ENCODE measurements at places on chromosomes 5 and 9.

- no peak overlapping the region for H3K27ac ChIP-seq
- no peaks in the 10 kb centered on the region for H3K36me3 ChIP-seq
- DNase-seq = no peak
- peaks cover 2% of the 10 kb centered on the region for H3K4me1 ChIP-seq
- H3K27me3 ChIP-seq = no peaks in the 10 kb centered on the region
These were observed 223.7 kb upstream of the GRAMD2B start for GRCh38 chr5:126199467-126199866.

DNA sequence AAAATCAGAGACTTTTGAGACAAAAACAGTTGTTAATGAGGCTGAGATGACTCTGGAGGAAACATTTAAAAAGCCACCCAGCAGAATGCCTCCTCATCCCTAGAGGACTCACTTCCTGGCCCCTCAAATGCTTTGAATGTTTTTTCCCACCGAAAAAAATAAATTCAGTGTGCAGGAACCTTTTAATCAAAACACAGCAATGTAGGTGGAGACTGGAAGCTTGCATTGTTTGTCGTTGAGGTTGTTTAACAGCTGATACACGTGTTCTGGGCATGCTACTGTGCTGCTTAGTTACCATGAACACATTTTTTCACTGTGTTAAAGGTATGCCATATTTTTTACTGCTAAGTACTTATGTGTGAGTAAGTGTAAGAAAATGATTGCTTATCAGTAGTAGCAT, 65.7 kb upstream of the ADCY2 start:
- peaks cover 9% of the 10 kb centered on the region for H3K4me1 ChIP-seq
- H3K4me3 ChIP-seq = no peak overlapping the region
- H3K27me3 ChIP-seq = no peaks in the 10 kb centered on the region
- no peak overlapping the region for H3K27ac ChIP-seq
- DNase-seq = no peak
- no peaks in the 10 kb centered on the region for H3K36me3 ChIP-seq

- H3K4me1 ChIP-seq = no peaks in the 10 kb centered on the region
- no peaks in the 10 kb centered on the region for H3K27me3 ChIP-seq
- no peak overlapping the region for H3K27ac ChIP-seq
- no peaks in the 10 kb centered on the region for H3K36me3 ChIP-seq
These were observed 318.8 kb downstream of the FAM170A start for GRCh38 chr5:119948162-119948561.

DNA sequence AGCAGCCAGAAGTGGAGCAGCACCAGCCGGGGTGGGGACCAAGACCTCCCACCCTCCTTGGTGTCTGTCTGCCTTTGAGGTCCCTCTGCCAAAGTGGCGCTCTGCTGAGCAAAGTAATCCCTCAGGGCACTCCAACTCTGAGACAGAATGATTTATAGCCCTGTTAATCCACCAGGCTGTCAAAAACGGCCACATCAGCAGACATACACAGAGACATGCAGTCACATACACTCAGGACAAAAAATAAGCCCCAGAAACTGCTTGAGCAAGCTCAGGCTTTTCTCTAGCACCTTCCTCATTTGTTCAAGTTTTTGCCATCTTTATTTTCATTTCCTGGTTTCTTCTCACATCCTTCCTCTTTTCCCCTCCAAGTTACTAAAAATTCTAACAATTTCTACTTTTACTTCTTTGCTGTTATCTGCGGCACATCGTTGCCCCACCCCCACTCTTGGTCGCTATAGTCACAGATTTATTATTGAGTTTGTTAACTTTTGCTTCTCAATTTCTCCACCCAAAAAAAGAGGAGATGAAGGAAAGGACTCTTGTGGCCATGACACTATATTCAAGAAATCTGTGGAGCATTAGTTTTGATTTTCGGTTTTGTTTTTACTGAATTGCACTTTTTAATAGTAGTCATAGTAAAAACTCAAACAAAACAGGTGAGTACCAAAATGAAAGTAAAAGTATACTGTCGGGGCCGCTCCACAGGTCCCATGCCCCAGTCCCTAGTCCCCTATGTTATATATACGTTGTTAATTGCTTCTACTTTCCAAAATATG, 17.4 kb upstream of the ADRB2 start:
- no peaks in the 10 kb centered on the region for H3K36me3 ChIP-seq
- no peak for DNase-seq
- no peaks in the 10 kb centered on the region for H3K27me3 ChIP-seq
- H3K4me1 ChIP-seq = no peaks in the 10 kb centered on the region
- no peak overlapping the region for H3K4me3 ChIP-seq
- H3K27ac ChIP-seq = no peak overlapping the region

- H3K27ac ChIP-seq = no peak overlapping the region
- H3K36me3 ChIP-seq = no peaks in the 10 kb centered on the region
- no peak overlapping the region for H3K4me3 ChIP-seq
- peaks cover 3% of the 10 kb centered on the region for H3K4me1 ChIP-seq
- H3K27me3 ChIP-seq = no peaks in the 10 kb centered on the region
- no peak for DNase-seq
These were observed 9.4 kb downstream of the ZNF366 start for GRCh38 chr5:72497823-72498222.

GRCh38 chr5:137808503-137809135, 54.5 kb upstream of the HNRNPA0 start:
- H3K4me1 ChIP-seq = peaks cover 4% of the 10 kb centered on the region
- peaks cover 20% of the 10 kb centered on the region for H3K27me3 ChIP-seq
- no peak overlapping the region for H3K27ac ChIP-seq

- no peak overlapping the region for H3K4me3 ChIP-seq
- H3K27ac ChIP-seq = no peak overlapping the region
- DNase-seq = no peak
- peaks cover 12% of the 10 kb centered on the region for H3K36me3 ChIP-seq
- H3K27me3 ChIP-seq = no peaks in the 10 kb centered on the region
- no peaks in the 10 kb centered on the region for H3K4me1 ChIP-seq
These were observed 67.9 kb upstream of the SARDH start for GRCh38 chr9:133805876-133806622.

GRCh38 chr9:91047993-91048607, 246.5 kb downstream of the SYK start:
- no peak overlapping the region for H3K4me3 ChIP-seq
- H3K36me3 ChIP-seq = no peaks in the 10 kb centered on the region
- peaks cover 1% of the 10 kb centered on the region for H3K4me1 ChIP-seq
- DNase-seq = no peak
- no peaks in the 10 kb centered on the region for H3K27me3 ChIP-seq

GRCh38 chr9:115226152-115226551, 108.2 kb upstream of the TNC start:
- H3K27me3 ChIP-seq = no peaks in the 10 kb centered on the region
- no peak for DNase-seq
- H3K4me3 ChIP-seq = no peak overlapping the region
- H3K27ac ChIP-seq = no peak overlapping the region
- H3K36me3 ChIP-seq = no peaks in the 10 kb centered on the region

- no peak overlapping the region for H3K4me3 ChIP-seq
- no peaks in the 10 kb centered on the region for H3K27me3 ChIP-seq
- no peaks in the 10 kb centered on the region for H3K36me3 ChIP-seq
- no peak for DNase-seq
- H3K4me1 ChIP-seq = peaks cover 11% of the 10 kb centered on the region
- H3K27ac ChIP-seq = no peak overlapping the region
These were observed 51.1 kb upstream of the COL5A1 start for GRCh38 chr9:134590240-134591081.

GRCh38 chr9:97237311-97237786, 70.1 kb upstream of the CCDC180 start:
- DNase-seq = peak; percentile 37
- no peaks in the 10 kb centered on the region for H3K27me3 ChIP-seq
- H3K4me3 ChIP-seq = peak overlapping the region; percentile 60
- no peaks in the 10 kb centered on the region for H3K4me1 ChIP-seq
- H3K27ac ChIP-seq = peak overlapping the region; percentile 92

DNA sequence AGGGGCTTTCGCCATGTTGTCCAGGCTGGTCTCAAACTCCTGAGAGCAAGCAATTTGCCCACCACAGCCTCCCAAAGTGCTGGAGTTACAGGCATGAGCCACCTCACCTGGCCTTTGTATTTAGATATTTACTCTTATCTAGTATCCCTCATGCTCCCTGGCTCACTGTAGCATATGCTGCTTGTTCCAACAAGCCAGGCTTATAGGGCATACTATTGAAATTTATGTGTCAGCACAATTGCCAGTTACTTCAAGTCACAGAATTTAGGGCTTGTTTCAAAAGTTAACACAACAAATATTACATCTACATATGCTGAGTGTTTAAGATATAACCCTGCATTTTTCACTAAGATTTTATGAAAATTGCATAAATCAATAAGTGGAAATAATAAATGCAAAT, 469.2 kb upstream of the ZNF608 start:
- no peaks in the 10 kb centered on the region for H3K4me1 ChIP-seq
- DNase-seq = no peak
- no peaks in the 10 kb centered on the region for H3K27me3 ChIP-seq
- no peak overlapping the region for H3K27ac ChIP-seq

DNA sequence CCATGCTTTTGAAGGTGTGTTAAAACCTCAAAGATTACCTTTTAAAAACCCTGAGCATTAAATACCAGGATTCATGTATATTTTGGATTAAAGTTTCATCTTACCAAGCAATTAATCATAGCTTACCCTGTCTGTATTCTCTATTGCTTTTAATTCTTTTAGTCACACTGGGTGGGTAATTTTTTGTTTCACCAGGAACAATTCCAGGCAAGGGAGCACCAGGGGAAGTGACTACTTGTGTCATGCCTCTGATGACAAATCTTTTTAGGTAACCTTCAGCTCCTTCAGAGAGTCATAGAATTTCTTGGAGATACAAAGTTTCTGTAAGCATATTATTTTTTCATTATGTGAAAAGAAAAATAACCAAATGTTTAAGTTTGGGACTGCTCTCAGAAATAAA, 33.4 kb upstream of the ANXA1 start:
- no peak overlapping the region for H3K27ac ChIP-seq
- H3K27me3 ChIP-seq = no peaks in the 10 kb centered on the region
- H3K4me1 ChIP-seq = no peaks in the 10 kb centered on the region
- no peaks in the 10 kb centered on the region for H3K36me3 ChIP-seq
- no peak for DNase-seq

DNA sequence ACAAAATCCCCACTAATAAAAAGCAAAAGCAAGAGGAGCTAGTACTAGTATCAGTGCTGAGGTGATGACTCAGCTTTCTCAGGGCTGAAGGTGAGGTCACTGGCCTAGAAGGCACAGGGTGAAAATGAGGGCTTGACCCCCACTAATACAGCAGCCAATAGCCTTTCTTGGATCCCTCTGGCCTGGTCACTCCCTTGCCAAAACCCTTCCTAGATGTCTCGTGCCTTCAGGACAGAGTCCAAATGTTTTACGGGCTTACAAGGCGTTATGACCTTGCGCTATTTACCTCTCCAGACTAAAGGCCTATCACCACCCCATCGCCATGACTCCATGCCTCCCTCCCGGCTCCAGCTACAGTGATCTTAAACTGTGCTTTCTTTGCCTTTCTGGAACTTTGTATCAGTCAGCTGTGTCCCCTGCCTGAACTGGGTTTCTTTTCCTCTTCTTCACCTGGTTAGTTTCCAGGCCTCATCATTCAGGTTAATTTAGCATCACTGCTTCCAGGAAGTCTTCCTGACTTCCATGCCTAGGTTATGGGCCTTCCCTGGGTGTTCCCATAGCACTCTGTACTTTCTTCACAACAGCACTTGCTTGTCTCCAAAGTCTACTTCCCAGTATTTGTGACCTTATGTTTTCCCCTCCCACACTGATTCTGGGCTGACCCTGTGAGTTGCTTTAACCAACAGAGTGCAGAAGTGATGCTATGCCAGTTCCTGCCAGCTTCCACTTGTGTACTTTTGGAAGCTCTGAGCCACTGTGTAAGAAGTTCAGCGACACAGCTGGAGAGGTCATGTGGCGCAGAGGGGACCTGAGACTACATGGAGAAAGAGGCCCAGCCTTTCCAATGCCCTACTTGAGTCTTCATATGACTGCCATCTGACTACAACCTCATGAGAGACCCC, 4.2 kb upstream of the DELE1 start:
- DNase-seq = no peak
- no peak overlapping the region for H3K4me3 ChIP-seq
- H3K27me3 ChIP-seq = no peaks in the 10 kb centered on the region
- peaks cover 9% of the 10 kb centered on the region for H3K4me1 ChIP-seq

- no peak for DNase-seq
- no peak overlapping the region for H3K4me3 ChIP-seq
- H3K4me1 ChIP-seq = peaks cover 4% of the 10 kb centered on the region
- no peaks in the 10 kb centered on the region for H3K36me3 ChIP-seq
These were observed 12.1 kb downstream of the TGFBI start for GRCh38 chr5:136040746-136041415.

GRCh38 chr5:132780577-132780976, 3.5 kb upstream of the SEPTIN8 start:
- no peaks in the 10 kb centered on the region for H3K36me3 ChIP-seq
- H3K27ac ChIP-seq = no peak overlapping the region
- peaks cover 67% of the 10 kb centered on the region for H3K27me3 ChIP-seq
- no peak for DNase-seq
- H3K4me1 ChIP-seq = peaks cover 1% of the 10 kb centered on the region

GRCh38 chr9:72524820-72525540, 3.6 kb downstream of the TMC1 start:
- peak; percentile 29 for DNase-seq
- peaks cover 14% of the 10 kb centered on the region for H3K4me1 ChIP-seq
- H3K4me3 ChIP-seq = no peak overlapping the region
- no peaks in the 10 kb centered on the region for H3K27me3 ChIP-seq
- peak overlapping the region; percentile 33 for H3K27ac ChIP-seq

GRCh38 chr9:114460513-114461199, 44.6 kb downstream of the WHRN start:
- no peak for DNase-seq
- no peaks in the 10 kb centered on the region for H3K27me3 ChIP-seq
- no peaks in the 10 kb centered on the region for H3K36me3 ChIP-seq

DNA sequence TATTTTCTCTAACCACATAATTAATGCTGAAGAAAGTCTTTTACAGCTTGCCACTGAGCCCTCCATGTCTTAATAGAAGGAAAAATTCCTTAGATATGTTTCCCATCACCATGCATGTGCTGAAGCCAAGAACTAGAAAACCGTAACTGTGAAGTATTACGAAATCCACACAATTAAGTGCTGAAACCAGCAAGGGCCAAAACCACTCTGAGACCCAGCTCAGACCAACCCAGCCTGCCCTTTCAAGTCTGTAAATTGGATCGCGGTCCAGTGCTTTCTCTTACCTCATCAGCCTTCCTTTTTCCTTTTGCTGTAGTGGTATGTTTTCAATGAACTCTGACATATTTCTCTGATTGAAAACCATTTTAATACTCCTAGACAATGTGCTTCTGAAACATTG, 26.3 kb downstream of the SEMA5A start:
- no peak overlapping the region for H3K27ac ChIP-seq
- no peak for DNase-seq
- no peak overlapping the region for H3K4me3 ChIP-seq

DNA sequence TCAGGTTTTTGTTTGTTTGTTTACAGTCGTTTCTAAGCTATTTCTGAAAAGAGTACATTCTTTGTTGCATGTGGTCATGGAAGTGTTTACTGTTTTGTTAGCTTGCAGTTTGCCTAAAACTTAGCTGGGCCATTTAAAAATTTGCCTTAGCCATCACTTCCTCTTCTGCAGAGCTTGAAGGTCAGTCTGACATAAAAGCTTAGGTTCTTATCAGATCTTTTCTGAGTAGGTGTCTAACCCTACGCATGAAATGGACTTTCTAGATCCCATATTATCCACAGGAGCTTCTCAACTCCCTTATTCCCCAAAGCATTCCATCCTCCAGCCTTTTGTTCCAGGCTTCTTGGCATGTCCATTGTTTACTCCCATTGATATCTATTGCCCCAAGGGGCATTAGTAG, 90.3 kb downstream of the AP3B1 start:
- H3K36me3 ChIP-seq = peaks cover 69% of the 10 kb centered on the region
- H3K4me3 ChIP-seq = no peak overlapping the region
- H3K27me3 ChIP-seq = no peaks in the 10 kb centered on the region
- H3K4me1 ChIP-seq = no peaks in the 10 kb centered on the region

- no peaks in the 10 kb centered on the region for H3K4me1 ChIP-seq
- no peak for DNase-seq
- H3K4me3 ChIP-seq = no peak overlapping the region
- no peaks in the 10 kb centered on the region for H3K27me3 ChIP-seq
These were observed 233.3 kb downstream of the BNC2 start for GRCh38 chr9:16637218-16637617.
